GM23338 (cell line): ENCODE measurements at places on chromosomes 5 and 9.

GRCh38 chr5:132813599-132814502, 749 bp downstream of the SOWAHA start:
- DNase-seq, result peak; percentile 75

DNA sequence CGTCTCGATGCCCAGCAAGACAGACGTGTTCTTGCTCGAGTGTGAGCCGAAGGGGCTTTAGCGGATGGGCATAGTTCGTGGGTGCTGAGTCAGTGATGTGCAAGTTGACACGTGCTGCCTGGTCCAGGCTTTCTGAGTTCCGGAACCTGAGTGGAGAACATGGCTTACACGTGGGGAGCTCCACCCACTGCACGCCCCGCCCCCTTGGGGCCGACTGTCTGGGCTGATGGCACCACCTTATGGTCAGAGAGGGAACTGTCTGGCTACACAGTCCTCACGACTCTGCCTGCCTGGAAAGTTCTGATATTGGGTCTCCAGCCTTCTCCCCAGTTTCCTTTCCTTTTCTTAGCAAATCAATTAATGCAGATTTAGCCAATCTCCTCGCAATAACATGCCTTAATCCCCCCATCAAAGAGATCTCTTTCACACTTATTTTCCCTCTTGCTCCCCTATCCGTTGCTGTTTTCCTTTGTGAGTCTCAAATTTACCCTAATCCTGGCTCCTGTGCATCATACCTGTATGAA, 3.8 kb upstream of the STC2 start:
- DNase-seq, result peak; percentile 88

DNA sequence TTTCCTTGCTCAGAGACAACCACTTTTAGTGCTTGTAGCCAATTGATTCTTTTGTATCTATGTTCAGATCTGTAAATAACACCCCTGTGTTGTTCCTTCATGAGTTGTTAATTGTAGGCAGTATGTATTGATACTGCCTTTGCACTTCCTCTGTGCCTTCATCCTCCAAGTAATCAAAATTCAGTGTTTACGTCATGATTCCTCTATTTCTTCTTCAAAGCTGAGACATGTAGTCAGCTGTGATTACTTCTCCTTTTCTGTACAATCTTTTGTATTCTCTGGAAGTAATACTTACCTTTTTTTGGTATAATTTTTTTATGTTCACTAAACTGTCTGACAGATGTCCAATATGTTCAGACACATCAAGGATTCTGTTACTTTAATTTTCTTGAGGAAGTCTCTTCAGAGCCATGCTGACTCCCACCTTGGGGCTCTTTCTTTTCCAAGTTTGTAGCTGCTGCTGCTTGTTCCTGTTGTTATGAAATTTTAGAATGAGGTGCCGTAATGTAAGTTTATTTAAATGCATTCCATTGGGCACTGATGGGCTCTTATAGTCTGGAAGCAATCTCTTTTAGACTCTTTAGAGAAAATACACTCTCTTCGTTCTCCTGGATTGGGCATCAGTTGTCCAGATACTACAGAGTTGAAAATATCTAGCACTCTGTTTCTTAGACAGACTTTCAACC, 30.5 kb upstream of the LRRC70 start:
- DNase-seq, result no peak

DNA sequence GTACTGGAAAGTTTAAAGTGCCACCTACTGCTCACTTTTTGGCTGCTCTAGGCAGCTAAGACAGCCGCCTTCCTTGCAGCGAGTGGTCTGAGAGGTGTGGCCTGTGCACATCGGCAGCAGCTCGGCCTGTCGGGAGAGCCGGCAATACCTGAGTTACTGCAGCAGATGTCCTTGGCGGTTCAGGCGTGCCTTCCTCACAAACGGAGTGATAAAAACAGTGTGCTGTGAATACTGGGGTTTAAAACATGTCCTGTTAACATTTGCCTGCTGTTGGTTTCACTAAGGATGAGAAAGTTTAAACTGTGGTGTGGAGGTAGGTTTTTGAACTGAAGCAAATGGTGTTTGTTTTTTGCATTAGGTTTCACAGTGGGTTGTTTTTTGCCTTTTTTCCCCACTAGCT, 12.9 kb downstream of the TRAF2 start:
- DNase-seq, result no peak

DNA sequence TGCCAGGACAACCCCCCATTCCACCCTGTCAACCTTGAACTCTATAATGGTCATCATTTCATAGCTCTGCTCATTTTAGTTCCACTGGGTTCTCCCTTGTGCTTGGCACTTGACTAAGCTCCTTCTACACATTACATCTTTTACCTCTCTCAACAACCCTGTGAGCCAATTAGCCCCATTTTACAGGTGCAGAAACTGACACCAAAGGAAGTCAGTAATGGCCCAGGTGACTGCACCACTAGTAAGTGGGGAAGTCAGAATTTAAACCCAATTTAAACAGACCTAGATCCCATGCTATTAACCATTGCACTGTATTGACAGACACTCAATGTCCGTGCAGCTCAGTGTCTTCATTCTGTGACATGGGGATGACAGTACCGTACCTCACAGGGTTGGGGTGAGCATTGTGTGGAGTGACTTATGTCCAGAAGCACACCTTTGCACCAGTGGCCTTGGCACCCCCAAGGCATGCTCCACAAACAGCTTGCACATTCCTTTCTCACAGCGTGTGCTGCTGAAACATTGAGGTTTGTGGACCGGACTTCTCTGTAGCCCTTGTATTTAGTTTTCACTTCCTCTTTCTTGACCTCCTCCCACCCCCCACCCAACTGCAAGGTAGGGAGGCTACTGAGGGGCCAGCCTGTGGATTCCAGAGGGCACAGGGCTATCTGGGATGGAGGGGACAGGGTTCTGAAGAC, 23.1 kb downstream of the IRF1 start:
- no peak for DNase-seq

DNA sequence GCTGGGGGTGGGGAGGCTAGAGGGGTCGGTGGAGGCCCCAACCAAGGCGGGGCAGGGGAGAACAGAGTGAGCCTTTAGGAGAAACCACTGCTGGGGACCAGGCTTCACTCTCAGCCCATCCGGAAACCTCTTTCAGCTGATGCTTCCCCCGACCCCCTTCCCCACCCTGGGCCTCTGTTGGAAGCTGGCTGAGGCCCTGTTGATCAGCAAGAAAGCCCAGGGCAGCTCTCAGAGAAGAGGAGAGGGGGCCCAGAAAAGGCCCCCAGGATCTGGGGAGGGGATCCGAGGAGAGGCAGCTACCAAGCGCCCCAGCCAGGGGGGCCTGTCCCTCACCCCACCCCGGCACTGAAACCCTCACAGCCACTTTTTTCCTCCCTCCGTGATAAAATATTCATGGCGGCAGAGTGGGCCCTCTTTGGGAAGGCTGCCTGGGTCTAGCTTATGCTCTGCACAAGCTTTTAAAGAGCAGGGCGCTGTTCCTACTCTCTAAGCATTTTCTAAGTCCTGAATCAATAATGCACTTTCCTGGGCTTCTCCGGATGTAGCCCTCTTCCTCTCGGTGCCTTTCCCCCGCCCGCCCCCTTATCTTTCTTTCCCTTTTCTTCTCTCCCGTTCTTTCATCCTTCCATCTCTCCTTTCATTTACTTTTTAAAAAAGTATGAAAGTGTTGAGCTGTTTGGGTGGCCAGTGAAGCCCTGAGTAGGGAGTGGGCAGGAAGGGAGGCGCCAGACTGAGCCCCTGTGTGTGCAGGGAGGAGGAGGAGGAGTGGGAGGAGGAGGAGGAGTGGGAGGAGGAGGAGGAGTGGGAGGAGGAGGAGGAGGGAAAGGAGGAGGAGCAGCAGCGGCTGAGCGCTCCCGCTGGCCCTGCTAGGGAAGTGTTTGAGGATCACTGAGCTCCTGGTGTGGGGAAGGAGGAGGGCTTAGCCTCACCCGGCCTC, 23.5 kb downstream of the NTNG2 start:
- peak; percentile 60 for DNase-seq

GRCh38 chr9:3993773-3994172, 306.1 kb downstream of the GLIS3 start:
- DNase-seq, result no peak

DNA sequence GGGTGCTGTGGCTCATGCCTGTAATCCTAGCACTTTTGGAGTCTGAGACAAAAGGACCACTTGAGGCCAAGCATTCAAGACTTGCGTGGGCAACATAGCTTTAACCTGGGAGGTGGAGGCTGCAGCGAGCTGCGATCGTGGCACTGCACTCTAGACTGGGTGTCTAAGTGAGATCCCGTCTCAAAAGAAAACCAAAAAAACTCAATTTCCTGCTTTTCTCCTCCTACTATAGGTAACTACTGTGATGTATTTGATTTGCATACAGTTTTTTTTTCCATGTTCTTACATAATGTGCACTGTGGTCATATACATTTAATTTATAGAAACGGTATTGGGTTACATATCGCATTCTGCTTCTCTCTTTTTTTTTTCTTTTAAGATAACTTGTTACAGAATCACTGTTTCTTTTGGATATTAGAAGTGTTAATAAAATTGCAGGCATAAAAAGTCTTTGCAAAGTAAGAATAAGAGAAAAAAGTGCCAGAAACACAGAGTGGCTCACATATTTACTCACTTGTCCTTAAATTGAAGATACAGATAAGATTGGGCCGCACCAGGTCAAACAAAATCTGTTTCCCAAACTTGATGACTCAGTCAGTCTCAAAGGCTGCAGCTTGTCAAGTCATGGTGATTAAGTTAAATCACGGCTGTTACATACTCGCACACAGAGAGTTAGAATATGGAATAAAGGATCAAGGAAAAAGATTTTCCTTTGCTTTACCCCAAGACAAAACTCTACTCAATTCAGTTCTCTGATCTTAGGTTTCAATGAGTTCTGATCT, 2.0 kb upstream of the PTGR1 start:
- no peak for DNase-seq

DNA sequence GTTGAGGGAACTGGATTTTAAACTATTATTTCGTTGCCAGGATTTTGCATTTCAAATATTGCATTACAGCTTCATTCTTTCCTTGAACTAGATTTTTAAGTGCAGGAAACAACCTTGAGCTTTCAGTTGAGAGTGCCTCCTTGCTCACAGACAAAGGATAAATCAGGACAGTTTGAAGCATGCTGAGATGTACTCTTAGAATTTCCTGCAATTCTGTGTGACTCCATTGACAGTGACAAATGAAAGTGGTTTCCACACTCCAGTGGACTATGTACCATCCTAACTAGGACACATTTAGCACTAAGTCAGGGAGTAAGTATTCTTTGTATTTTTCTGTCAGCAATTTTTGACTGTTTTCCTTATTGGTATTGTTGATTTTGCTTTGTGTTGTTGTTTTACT, 100.0 kb upstream of the PLCXD3 start:
- no peak for DNase-seq

DNA sequence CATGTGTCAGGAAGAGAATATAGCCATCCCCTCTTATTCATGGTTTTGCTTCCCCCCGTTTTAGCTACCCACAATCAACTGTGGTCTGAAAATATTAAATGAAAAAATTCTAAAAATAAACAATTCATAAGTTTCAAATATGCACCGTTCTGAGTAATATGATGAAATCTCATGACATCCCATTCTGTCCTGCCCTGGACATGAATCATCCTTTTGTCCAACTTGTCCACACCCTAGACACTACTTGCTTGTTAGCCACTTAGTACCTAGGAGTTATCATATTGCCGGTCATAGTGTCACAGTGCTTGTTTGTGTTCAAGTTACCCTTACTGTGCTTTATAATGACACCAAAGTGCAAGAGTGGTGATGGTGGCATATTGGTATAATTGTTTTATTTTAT, 113.5 kb downstream of the CAAP1 start:
- DNase-seq, result no peak

- DNase-seq, result no peak
Observed at GRCh38 chr5:17898766-17899165, 264.5 kb downstream of the TAF11L14 start.

DNA sequence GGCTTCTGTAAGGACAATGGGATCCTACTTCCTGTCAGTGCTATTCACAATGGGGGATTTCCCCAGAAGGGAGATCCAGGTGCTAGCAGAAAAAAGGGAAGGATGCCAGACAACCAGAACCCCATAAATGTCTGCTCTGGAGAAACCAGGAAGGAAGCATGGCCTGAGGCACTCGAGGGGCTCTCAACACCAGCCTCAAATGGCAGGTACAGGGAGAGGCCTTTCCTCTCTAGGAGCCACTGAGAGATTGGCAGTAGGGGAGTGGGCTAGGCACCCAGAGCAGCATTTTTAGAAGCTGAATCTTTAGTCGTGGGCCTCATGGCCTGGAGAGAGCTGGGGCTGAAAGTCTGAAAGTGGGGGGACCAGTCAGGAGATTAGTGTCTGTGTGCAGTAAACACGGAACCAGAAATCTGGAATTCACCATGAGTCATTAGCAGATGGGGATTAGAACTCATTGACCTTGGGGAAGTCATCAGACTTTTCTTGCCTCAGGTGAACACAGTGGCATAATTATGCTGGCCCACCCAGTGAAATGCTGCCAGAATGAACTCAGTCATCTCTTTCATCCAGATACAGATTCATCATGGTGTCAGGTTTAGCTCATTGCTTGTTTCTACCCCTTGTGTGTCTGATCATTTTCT, 28.3 kb downstream of the ARHGEF28 start:
- peak; percentile 21 for DNase-seq

DNA sequence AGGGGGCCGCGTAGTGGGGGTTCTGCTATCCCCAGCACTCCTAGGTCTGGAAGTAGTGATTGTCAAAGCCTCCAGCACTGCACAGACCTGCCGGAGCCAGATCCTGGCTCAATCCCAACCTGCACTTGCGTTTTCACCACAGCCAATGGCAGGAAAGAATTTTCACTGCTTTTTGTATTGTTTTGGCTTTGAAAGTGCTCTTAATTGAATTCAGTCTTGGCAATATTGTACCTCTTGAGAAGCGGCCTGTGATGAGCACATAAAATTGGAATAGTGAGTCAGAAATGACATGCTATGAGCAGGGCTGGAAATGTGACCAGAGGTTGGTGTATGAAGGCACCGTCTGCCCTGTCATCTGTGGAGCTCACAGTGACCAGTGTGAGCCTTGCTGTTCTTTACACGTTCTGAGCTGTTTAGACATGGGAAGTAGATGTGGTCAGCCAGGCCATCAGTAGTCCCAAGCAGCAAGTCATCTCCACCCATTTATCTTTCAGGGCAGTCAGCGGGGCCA, 41.5 kb downstream of the SECISBP2 start:
- DNase-seq, result no peak

- no peak for DNase-seq
Observed at GRCh38 chr5:123107343-123108244, 18.6 kb downstream of the PRDM6 start.

DNA sequence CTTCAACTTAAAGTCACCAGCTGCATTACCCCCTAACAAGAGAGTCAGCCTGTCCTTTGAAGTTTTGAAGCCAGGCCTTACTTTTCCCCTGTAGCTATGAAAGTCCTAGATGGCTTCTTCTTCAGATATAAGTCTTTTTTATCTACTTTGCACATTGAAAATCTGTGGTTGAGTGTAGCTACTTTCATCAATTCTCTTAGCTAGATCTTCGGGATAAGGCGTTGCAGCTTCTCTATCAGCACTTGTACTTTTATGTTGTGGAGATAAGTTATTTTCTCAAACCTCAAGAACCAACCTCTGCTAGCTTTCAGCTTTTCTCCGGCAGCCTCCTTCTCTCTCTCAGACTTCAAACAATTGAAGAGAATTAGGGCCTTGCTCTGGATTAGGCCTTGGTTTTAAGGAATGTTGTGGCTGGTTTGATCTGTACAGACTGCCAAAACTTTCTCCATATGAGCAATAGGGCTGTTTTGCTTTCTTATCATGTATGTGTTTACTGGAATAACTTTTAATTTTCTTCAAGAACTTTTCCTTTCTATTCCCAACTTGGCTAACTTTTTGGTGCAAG, 21.6 kb downstream of the CATSPER3 start:
- no peak for DNase-seq

GRCh38 chr5:9324348-9325077, 221.4 kb downstream of the SEMA5A start:
- no peak for DNase-seq

- DNase-seq, result peak; percentile 83
Observed at GRCh38 chr5:1294835-1295649, at the start of gene TERT. TERT (minus strand) TSS chr5:1295068; CDS start chr5:1294989, 79 bp downstream.

GRCh38 chr5:79122973-79123372, 11.4 kb downstream of the BHMT start:
- no peak for DNase-seq
